SIG-M5 (cell line): ENCODE measurements at places on chromosomes 2 and 18.

DNA sequence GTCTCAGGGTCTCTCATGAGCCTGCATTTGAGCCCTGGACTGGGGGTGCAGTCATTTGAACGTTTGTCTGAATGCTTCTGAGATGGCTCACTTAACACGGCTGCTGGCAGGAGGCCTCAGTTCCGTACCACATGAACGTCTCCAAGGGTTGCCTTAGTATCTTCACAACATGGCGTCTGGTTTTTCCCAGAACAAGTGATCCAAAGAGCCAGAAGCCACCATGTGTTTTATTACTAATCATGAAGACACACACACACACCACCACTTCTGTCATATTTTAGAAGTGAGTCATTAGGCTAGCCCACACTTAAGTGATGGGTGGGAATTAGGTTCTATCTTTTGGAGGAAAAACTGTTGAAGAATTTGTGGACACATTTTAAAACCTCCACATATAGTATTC lies 15.0 kb upstream of the MYO1B start:
- no peak for DNase-seq

- DNase-seq = no peak
These were observed 48.0 kb upstream of the MGAT4A start for GRCh38 chr2:98778741-98779483.

DNA sequence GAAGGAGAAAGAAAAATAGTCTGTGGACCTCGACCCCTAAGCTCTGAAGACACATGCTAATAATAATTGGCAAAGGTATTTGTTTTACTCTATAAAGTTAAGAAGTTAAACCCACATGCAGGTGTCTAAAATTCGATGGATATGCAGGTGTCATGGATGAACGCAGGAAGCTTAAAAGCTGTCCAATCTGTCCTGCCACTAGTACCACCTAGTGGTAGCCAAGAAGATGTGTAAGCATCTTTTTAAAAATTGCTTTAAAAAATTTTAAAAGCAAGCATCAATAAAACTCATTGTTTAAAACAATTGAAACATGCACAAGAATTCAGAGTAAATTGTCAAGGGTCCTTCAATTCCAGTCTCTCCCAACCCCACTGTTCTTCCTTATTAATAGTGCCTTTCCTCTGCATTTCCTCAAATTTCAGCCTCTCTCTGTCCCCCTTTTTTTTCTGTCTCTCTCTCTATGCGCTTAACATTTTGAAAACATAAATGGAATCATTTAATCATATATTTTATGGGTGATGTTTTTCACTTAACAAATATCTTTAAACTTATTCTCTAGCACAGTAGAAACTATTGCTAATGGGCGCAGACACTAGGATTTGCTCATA lies 30.6 kb upstream of the PPP3R1 start:
- DNase-seq = no peak

DNA sequence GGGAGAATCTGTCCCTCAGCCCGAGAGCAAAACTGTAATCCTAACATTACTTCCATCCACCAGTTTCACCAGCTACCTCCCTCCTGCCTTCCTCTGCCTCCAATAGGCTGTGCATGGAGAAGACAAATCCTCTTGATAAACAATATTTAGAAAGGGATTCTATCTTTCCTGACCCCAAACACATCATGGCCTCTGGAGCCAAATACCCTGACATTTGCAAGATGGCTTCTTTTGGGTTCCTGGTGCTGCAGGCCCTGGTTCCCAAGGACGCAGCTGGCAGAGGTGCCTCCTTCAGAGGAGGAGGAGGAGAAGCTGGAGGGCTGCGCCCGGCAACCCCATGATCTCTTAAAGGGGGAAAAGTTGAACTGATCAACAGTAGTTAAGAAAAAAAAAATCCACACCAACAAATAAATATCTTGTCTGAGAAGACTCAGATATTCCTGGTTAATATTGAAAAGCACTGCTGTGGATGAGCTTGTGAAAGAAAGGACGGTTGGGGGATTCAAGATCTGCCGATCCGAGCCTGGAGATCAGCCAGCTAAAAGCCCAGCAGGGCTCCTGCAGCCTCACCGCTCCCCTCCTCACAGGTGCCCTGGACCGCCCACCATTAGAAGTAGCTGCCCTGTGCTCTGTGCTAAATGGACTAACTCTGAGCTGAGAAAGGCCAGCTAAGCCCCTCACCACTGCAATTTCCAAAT lies 116.8 kb downstream of the MSH2 start:
- no peak for DNase-seq

GRCh38 chr18:44693030-44693784 lies 12.5 kb downstream of the SETBP1 start:
- DNase-seq = no peak

DNA sequence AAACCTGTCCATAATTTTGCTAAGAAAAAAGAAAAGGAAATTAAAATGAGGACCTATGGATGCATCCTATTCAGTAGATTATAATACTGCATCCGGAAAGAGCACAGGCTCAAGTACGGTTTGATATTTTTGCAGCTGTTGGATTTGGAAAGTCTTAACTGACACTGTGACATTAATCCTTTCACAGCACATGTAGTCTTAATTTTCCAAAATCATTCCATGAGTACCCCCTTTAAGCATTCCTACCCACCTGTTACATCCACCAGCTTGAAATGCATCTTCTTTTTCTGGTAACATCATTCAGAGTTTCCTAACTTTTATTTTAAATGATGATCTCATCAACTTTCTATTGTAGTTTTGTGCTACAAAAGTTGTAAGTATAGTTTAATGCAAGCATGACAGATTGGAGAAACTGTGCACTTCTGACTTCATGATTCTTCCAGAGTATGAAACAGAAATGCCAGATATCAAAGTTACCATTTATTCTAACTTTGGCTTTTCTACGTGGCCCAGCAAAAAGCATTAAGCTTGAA lies 113.5 kb downstream of the ESCO1 start:
- no peak for DNase-seq

GRCh38 chr2:100822587-100823248 lies 2.8 kb downstream of the NPAS2 start:
- no peak for DNase-seq

DNA sequence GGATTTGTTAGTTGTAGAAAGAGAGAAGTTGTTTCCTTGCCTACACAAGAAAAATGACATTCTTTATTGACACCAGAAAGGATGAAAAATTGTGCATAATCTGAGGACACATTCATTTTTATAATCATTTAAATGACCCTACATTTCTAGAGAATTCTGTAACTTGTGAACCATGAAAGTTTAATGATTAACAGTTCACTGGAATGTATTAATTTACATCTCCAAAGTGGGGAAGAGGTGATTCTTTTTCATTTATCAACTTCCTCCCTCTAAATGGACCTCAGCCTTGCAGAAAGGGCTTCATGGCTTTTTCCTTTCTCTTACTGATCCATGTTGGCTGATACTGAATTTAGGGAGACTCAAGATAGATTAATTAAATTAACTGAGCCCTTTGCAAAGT lies 565.2 kb upstream of the LINC00305 start:
- DNase-seq = no peak

- DNase-seq = no peak
These were observed 69.6 kb upstream of the UGP2 start for GRCh38 chr2:63772061-63772460.

GRCh38 chr18:58409802-58410445 lies 219.0 kb downstream of the ALPK2 start:
- no peak for DNase-seq

- no peak for DNase-seq
These were observed 28.1 kb downstream of the CTDP1 start for GRCh38 chr18:79707671-79708070.

- DNase-seq = no peak
These were observed 6.5 kb upstream of the CAPN10 start for GRCh38 chr2:240579771-240580614.

DNA sequence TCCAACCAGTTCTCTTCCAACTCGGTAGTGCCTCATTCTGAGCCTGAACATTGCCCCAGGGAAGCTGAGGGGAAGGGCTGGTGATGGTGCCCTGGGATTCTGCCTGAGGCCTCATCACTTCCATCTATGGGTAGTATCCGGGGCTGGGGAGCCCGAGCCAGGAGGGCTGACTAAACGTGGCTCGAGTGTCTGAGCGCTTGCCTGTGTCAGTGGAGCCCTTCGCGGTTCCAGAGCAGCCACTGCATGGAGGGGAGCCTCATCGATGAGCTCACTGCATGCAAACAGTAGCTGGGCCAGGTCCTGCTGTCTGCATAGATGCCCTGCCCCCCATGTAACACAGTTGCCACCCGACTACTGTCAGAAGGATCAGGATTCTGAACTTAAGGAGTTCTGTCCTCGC lies 129.3 kb downstream of the GLI2 start:
- DNase-seq = no peak

GRCh38 chr2:133484784-133485183 lies 83.5 kb downstream of the NCKAP5 start:
- no peak for DNase-seq
